ENCODE measurements at places on chromosomes 3 and 15.
A peak's percentile ranks its signal among the peaks of the same experiment; 100 is the strongest.

DNA sequence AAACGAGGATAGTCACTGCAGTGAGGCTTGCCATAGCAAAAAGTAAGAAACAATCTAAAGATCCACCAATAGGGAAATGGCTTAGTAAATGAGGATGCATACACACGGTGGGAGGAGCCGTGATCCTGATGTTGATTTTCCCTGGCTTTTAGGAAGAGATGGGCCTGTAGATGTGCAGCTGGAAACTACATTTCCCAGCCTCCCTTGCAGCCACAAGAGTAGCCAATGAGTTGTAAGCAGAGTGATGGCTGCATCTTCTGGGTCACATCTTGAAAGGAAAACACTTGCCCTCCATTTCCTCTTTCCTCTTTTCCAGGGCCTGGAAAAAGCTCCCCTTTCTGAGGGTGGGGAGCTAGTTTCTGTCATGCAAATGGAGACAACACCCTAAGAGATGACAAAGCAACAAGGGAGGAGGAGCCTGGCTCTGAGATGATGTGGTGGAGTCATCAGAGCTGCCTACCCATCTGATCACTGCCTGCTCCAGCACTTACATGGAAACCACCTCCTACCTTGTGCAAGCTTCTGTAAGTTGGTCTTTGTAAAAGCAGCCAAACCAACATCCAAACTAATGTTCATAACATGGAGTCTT, 139.1 kb downstream of the TLE3 start:
- DNase-seq, result no peak

GRCh38 chr3:195451373-195452015, 8.7 kb upstream of the ACAP2 start:
- DNase-seq, result no peak

- DNase-seq, result no peak
These were observed 2.1 kb downstream of the TRANK1 start for GRCh38 chr3:36942638-36943248.

- DNase-seq, result no peak
These were observed 295.3 kb upstream of the UBE2E2 start for GRCh38 chr3:22907796-22908195.

- DNase-seq, result no peak
These were observed 30.2 kb downstream of the RPLP1 start for GRCh38 chr15:69482686-69483256.

- DNase-seq, result no peak
These were observed 234.2 kb downstream of the WNT5A start for GRCh38 chr3:55252921-55253320.

GRCh38 chr3:115351193-115351592, 204.1 kb upstream of the ZBTB20 start:
- DNase-seq, result no peak

- no peak for DNase-seq
These were observed 16.3 kb upstream of the PLSCR1 start for GRCh38 chr3:146560678-146561077.

- no peak for DNase-seq
These were observed 2.0 kb downstream of the B2M start for GRCh38 chr15:44713006-44713966.

DNA sequence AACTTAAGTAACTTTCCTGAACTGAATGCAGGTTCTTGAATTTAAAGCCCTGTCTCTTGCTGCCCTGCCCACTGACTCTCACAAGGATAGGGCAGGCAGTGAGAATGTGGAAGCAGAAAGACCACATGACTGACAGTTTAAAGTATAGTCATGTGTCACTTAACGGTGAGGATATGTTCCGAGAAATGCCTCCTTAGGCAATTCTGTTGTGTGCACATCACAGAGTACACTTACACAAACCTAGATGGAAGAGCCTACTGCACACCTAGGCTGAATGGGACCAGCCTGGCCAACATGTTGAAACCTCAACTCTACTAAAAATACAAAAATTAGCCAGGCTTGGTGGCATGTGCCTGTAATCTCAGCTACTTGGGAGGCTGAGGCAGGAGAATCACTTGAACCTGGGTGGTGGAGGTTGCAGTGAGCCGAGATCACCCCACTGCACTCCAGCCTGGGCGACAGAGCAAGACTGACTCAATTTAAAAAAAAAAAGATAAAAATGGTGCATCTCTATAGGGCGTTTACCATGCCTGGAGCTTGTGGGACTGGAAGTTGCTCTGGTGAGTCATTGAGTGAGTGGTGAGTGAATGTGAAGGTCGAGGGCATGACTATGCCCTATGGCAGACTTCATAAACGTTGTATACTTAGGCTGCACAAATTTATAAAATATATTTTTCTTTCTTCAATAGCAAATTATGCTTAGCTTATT, 18.9 kb upstream of the COPG1 start:
- DNase-seq, result peak; percentile 29

DNA sequence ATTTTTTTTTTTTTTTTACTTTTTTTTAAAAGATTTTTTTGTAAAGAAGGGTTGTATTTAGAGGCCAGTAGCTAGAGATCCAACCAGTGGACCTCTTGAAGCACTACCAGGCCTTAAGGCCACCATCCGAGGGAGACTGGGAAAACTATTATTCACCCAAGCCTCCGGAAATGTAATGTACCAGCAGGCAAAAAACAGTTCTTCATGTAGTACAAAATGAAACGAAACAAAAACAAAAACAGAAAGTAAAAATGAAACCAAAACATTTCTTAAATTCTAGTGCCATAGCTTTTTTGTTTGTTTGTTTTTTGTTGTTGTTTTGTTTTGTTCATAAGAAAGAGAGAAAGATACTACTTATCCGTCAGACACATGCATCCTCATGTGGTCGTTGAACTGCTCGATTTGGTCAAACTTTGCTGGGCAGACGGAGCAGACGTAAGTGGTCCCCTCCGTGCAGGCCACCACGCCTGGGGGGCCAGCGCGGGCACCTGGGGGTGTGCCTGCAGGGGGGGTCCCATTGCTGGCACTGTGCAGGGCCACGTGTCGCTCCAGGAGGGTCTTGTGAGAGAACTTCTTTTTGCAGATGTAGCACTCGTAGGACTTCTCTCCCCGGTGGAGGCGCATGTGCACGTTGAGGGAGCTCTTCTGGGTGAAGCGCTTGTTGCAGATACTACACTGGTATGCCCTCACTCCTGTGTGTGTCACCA, 45.0 kb downstream of the TIGIT start:
- no peak for DNase-seq

- DNase-seq, result no peak
These were observed 156.1 kb downstream of the VPS8 start for GRCh38 chr3:184968115-184968514.

GRCh38 chr3:47994180-47994579, 22.0 kb downstream of the MAP4 start:
- DNase-seq, result no peak

DNA sequence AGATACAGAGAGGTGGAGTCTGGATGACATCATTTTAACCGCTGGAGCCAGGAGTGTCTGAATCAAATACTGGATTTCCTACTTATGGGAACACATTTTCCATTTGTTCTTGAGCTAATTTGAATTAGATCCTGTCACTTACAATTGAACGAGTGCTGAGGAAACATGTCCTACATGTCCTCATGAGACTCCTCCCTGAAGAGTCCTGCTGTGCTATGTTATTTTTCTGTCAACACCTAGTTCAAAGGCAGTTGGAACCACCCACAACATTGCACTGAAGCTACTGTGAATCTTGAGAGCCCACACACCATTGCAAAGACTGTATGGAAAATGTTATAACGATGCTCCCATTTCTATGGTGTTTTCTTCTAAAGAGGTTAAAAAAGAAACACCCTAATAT, 123.5 kb upstream of the CRBN start:
- DNase-seq, result no peak

DNA sequence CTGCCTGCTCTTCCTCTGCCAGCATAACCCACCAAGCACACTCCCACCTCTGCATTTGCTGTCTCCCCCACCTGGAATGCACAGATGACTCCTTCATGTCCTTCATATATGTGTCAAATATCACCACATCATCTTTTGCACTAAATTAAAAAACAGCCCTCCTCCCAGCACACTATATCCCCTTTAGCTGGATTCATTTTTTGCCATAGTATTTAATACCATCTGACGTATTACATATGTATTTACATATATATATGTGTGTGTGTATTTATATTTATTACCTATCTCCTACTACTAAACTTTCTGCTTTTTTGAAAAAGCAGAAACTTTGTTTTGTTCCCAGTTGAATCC, 29.4 kb upstream of the UBL7 start:
- no peak for DNase-seq

GRCh38 chr15:37698679-37699078, 235.8 kb upstream of the TMCO5A start:
- no peak for DNase-seq
